GM23338 (cell line): ENCODE measurements at places on chromosomes 16 and 17. TPM values are rescaled to one million over a fixed set of nuclear protein-coding genes. Genes with fewer than 3 reads are reported as not detected.

MYL4 gene
- total RNA-seq, result not detected in 2 replicates

CTRL gene
- total RNA-seq, result 1.6 and 8.0 TPM in 2 replicates

ABCA9 gene
- not detected in 2 replicates for total RNA-seq

PPY gene
- not detected in 2 replicates for total RNA-seq

SDR42E1 gene
- total RNA-seq, result 0.03 and 0.04 TPM in 2 replicates

JUP gene
- total RNA-seq, result 160 and 177 TPM in 2 replicates

TLCD2 gene
- total RNA-seq, result 0.58 and 1.4 TPM in 2 replicates
